ENCODE measurements at places on chromosomes 13 and 19.
A peak's percentile ranks its signal among the peaks of the same experiment; 100 is the strongest.

DNA sequence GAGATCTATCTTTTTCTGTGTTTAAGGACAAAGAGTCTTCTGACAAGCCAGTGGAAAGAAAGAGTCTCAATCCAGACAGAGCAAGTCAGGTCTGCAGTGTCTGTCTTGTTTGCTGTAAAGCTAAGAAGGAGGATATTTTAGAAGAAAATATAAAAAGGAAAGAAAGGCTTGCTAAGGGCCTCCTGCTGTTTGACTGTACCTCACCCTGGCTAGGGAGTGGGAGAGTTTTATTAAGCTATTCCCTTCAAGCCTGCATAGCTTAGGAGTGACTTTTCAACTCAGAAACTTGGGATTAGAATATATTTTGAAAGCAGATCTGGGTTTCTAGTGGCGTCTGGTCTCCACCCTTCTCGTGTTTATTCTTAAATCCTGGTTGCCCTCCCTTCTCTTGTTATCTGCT, 460.0 kb downstream of the COG6 start:
- DNase-seq = no peak

GRCh38 chr19:32878988-32879387, 9.4 kb upstream of the SLC7A9 start:
- no peak for DNase-seq

DNA sequence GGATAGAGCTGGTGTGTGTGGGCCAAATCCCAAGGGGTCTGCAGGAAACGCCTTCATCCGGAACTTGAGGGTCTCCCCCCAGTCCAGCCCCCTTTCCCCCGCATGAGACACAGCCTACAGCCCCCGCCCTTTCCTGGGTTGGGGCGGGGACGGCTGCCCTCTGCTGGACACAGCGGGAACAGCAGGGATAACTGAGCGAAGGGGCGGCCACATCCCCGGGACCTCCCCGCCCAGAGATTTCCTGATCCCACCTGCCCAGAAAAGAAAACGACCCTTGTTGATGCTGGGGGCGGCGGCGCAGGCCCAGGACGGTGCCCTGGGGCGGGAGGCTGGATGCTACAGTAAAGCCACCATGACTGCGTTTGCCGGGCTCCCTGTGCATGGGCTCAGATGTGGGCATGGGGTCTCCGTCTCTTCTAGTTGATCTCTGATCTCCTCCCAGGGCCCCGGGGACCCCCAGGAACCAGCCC, 14.2 kb downstream of the ONECUT3 start:
- peak; percentile 18 for DNase-seq

DNA sequence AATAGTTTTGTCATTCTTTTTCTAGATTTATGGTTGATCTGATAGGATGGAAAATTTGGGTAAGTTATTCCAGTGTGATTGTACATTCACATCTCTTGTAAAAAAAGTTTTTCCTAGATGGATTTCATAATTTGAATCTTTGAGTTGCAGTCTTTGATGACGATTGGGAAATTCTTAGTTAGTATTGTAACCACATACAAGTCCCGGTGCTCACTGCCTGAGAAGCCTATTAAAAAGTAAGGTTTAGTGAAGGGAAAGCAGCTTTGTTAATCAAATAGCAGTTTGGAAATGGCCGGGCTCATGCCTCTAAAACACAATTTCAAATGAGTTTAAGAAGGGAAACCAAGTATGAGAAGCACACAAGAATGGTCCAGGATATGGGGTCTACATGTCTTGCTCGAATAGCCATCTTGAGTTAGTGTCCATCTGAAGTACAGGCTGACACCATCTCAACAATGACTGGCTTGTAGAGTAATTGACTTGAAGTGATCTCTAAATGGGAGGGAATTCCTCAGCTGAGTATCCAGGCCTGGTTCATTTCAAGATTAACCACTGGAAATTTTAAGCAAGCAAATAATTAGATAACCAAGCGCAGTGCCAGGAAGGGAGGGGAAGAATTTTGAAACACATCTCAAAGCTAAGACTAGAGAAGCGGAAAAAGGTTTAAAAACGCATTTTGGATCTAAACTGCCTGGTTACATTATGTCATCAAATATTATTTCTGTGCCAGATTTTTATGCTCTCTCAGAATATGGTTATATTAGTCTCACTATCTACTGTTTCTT, 1145.6 kb upstream of the MIR17HG start:
- DNase-seq = no peak

DNA sequence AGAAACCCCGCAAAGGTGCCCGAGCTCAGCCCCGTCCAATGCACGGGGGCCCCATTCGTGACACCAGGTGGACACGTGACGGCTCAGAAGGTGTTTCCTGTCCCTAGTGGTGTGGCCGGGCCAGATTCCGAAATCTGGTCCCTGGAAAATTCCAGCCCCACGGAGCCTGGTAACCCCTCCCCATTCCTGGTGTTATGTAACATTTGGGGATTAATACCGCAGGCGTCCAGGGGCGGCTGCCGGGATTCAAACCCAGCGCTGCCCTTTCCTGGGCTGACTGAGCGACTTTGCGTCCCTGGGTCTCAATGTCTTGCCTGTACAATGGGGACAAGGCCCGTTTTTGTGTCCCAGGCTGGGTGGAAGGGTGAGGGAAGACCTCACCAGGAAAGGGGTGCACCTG, 1.0 kb upstream of the PLK5 start:
- no peak for DNase-seq

DNA sequence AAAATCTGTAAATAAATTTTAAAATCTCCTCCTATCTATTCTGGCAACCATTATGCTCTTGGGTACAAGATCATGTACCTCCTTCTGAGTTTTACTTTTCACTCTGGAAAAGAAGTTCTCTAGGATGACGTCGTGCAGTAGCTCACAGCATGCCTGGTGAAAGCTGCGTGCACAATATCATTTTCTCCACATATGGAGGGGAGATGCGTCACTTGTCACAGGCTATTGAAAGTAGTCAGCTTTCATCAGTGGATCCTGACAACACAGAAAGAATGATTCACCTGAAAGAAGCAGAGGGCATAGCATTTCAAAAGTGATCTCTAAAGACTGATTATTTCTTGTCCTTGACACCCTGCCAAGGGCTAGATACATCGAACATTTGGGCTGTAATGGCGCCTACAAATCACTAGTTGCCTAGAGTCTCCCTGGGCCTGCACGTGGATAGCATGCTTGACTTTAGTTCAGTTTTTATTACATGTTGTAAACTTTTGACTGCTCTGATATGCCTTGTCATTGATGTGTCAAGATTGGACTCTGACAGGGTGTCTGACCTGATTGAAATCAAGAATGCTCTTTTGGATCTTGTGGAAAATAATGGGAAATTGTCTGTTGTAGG, 1365.6 kb downstream of the OLFM4 start:
- no peak for DNase-seq

GRCh38 chr13:59890054-59890453, 273.7 kb downstream of the DIAPH3 start:
- DNase-seq = no peak

DNA sequence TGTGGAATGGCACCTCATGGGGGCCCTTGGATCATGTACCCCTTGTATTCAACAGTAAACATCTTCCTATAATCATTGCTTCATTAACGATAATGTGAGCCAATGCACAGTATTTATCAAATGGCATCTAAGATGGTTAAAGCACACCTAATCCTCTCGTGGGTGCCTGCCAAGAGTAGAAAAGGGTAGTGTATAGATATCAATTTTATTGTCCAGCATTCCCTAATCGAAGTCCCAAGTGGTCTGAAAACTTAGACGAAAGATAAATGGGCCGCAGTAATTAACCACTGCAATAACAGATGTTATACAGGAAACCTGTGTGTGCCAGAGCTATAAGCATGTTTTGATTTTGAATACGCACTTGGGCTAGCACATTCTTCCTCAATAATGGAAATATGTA, 667 bp upstream of the MBNL2 start:
- no peak for DNase-seq

GRCh38 chr13:44739120-44739519, 163.0 kb upstream of the TSC22D1 start:
- no peak for DNase-seq

DNA sequence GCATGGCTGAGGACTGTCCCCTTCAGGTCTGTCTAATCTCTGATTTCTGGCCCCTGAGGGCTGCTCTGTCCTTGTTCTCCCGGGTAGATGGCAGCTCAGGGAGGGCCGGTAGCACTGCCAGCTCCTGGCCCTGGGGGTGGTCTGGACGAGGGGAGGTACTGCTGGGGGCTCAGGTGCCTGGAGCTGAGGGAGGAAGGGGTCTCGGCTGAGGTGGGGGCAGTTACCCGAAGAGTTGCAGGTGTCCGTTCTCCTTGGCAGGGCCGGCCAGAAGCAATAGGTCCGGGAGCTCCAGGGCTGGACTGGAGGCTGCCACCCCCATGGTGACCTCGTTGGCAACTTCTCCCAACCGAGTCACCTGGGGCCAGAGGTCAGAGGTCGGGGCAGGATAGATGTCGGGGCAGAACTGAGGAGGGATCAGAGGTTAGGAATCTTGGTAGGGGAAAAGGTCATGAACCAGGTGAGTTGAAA, 1.2 kb upstream of the EMC10 start:
- DNase-seq = no peak

DNA sequence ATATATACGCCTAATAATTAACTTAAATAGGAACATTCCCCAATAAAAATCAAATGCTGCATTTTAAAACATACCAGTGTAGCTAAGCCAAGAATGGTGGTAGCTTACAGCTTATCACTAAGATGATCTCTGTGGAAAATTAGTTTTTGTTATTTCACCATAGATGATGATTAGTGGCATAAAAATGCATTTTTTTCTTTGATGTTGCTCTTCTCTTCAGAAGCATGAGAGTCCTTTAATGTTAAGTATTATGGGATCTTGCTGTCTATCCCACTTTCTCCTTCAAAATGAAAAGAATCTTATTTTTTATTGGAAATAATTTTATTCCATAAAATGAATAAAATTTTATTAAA, 731.0 kb downstream of the SLITRK1 start:
- no peak for DNase-seq

DNA sequence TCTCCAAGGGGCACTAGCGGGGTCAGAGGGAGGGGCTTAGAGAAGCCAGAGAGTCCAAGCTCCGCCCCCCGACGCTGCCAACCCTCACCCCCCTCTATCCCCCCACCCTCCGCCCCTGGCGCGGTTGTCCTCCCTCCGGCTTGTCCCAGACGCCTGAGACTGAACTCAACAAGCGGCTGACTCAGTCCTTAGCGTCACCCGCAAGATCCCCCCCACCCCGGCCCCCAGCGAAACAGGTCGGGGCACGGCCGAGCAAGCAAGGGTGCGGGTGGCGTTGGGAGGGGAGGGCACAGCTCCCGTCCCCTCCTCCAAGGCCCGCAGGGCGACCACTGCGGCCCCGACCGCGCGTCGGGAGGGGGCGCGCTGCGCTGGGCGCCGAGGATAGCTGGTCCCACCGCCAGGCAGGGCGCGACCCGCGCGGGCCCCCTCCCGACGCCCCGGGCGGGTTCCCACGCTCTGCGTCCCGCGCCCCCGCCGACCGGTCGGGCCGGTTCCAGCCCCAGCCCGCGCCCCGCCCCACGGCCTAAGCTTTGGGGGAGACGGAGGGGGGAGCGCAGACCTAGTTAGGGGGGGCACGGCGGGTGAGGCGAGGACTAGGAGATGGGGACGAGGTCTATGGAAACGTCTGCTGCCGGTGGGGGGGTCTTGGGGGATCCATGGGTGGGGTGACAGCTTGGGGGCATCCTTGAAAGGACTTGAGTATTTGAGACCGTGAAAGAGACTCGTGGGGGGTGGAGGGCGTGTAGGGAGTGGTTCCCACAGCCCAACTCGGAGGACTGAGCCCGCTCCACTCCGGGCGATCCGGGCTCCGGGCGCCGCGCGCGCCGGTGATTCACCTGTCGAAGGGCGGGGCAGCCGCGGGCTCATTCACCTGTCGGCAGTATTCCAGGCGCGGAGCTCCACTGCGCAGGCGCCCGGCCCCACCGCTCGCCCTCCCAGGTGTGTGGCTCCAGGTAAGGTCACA, 5.1 kb downstream of the NOTCH3 start:
- DNase-seq = no peak

- no peak for DNase-seq
These were observed 287.0 kb downstream of the DCT start for GRCh38 chr13:94192431-94192975.

Data from activated CD8-positive, alpha-beta memory T cell treated with anti-CD3 and anti-CD28 coated beads for 4 hours (primary cell).